ENCODE measurements at places on chromosomes 4 and X.

DNA sequence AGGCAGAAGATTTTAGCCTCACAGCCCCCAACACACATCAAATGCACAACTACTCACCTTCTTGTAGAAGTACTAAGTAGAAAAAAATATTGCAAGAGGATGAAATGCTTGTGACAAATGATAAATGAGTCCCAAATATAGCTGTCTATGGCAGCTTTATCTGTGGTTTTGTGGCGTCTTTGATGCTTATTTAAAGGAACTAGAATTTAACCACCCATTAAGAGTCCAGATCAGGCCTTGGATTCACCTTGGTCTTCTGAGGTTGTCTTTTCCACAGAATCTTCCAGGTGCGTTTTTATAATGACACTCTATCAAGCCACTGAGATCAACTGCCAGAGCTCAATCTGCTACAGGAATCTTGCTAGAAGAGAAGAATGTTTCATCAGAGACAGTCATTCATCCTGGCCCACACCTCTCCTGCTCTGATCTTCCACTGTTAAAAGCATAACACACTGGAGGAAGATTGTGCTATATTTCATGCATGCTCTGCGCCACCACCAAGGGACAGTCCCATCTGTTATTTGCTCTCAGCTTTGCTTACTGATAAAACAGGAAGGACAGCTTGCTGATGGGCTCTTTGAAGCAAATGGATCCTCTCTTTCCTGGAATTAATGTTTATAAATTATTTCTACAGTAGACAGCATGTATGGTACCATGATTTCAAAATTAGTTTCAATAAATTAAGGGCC, 144.1 kb downstream of the SLC7A11 start:
- DNase-seq: no peak

GRCh38 chr4:40197879-40198689, 1.3 kb downstream of the RHOH start:
- DNase-seq: no peak

DNA sequence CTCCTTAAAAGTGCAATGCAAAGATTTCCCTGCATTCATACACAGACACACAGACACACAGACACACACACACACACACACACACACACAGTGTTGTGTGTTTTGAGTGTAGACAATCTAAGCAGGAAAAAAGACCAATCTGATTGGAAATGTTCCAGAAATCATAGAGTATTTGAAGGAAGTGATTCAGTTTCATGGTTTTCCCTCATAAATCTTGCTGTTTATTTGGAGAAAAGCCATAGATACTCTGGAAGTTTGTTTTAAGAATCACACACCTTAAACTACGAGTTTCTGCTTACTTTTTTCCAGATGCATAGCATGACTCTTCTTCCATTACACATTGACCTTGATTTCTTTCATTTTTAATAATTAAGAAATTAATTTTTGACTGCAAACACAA, 298.5 kb upstream of the BMP3 start:
- DNase-seq: no peak

DNA sequence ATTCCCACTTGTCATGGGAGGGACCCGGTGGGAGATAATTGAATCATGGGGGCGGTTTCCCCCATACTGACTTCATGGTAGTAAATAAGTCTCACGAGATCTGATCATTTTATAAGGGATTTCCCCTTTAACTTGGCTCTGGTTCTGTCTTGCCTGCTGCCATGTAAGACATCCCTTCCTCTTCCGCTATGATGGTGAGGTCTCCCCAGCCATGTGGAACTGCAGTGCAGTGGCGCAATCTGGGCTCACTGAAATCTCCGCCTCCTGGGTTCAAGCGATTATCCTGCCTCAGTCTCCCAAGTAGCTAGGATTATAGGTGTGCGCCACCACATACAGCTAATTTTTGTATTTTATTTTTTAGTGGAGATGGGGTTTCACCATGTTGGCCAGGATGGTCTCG, 2.9 kb downstream of the HPGDS start:
- DNase-seq: no peak

GRCh38 chr4:138052806-138053632, 189.1 kb downstream of the SLC7A11 start:
- no peak for DNase-seq

- DNase-seq: peak; percentile 73
Measured at GRCh38 chr4:73707918-73708577, 32.3 kb upstream of the CXCL8 start.

- DNase-seq: no peak
Measured at GRCh38 chrX:3712051-3712869, 1.2 kb downstream of the PRKX start.

- DNase-seq: no peak
Measured at GRCh38 chrX:155968791-155969190, 28.7 kb upstream of the IL9R start.

DNA sequence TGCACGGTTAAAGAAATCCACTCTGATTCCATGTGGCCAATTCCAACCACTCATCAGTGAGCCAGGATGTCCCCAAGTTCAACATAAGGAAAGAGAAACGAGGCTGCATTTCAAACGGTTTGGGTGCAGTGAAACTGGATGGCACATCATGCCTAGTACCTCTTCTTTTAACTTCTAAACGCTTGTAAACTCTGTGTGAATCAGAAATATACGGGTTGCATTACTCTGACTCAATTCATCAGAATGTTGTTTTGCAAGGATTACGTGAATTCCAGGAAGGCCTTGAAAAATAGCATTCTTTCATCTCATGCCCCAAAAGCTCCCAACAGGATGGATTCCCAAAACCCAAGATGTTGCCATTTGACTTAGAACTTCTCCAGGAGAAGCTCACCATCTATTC, 270.4 kb downstream of the LDB2 start:
- peak; percentile 92 for DNase-seq

DNA sequence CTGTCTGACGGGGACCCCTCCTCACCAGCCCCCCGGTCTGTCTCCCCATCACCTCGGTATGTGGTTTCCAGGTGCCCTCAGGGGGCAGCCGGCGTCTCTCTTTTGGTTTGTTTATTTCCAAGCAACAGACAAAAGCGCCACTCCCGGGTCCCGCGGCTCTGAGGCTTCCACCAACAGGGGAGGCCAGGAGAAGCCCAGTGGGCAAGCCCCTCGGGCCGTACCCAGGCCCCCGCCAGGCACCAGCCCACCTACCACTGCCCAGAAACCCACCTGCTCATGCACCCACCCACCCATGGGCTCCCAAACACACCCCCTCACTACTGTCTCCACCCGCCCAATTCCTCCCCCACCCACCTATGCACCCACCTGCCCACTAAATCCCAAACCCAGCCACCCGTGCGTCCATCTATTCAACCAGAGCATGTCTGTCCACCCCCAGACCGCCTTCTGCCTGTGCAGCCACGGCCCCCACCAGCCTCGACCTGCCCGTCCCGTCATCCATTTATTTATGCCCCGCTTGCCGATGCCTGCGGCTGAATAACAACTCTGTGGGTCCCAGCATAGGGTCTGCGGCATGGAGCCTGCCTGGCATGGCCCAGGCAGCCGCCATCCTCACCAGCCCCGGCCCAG, 129.8 kb downstream of the FAM53A start:
- no peak for DNase-seq

DNA sequence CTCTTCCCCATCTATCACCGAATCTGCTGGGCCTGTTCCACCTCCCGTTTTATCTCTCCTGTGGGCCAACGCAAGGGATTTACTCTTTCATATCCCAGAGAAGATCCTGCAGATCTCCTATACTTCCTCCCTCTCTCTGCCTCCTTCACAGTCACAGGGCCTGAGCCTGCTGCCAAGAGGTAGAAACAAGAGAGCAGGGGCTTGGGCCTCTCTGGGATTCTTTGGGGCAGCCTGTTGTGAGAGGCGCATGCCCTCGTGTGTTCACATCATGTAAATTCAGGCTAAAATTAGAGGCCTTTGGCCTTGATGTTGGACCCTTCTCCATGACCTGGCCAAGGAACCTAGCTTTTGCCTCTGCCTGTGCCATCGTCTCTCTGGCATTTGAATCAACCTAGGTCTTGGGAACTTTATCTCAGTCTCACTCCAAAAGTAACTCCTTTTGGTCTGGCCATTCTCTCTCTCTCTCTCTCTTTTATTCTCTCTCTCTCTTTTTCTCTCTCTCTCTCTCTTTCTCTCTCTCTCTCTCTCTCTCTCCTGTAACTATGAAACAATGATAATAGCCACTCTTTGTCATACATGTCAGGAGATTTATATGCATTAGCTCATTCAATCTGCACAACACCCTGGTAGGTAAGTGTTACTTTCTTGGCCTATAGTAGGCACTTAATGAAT, 20.0 kb upstream of the EFNB1 start:
- DNase-seq: no peak

- DNase-seq: no peak
Measured at GRCh38 chr4:76679691-76680090, 218.3 kb downstream of the SOWAHB start.

GRCh38 chr4:165662341-165662740, 210.7 kb upstream of the TLL1 start:
- no peak for DNase-seq

- no peak for DNase-seq
Measured at GRCh38 chr4:180465364-180465763, 1777.8 kb upstream of the TENM3 start.

- DNase-seq: no peak
Measured at GRCh38 chr4:189779281-189779980, 161.2 kb upstream of the FRG1 start.

DNA sequence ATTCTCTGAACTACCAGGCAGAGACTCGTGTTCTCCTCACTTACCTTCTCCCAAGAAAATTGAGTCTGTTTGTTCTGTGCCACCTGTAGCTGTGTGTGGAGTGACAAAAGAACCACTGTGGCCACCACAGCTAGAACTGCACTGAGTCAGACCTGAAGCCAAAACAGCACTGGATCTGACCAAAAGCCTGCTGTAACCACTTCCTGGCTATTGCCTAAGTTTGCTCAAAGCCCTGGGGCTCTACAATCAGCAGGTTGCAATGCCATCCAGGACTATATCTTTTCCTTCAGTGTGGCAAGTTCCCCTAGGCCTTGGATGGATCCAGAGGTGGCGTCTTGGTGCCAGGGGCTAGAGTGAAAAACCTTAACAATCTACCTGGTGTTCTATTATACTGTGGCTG, 449.1 kb downstream of the FAM133A start:
- no peak for DNase-seq

Data from AG04449 (cell line).